ENCODE measurements at places on chromosomes 2 and 18.
A peak's percentile ranks its signal among the peaks of the same experiment; 100 is the strongest.

DNA sequence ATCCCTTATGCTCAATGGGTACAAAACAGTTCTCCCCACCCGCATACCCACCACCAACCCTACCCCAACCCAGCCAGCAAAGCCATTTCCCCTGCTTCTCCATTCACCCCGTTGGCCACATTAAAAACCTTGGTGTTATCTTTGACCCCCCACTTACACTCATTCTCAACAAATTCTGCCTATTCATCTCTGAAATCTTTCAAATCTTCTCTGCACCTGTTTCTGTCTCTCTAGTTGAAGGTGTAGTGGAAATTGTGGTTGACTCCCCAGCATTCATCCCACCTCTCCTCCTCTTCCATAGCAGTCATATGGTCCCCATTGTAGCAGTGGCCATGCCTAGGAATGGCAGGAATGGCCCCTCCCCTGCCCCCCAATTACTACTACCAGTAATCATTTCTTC is 20.5 kb upstream of the TET3 start:
- DNase-seq = no peak

GRCh38 chr2:218856167-218856895 is 3.3 kb upstream of the WNT6 start:
- no peak for DNase-seq

- DNase-seq = no peak
Observed at GRCh38 chr2:47260971-47261370, 105.9 kb upstream of the STPG4 start.

DNA sequence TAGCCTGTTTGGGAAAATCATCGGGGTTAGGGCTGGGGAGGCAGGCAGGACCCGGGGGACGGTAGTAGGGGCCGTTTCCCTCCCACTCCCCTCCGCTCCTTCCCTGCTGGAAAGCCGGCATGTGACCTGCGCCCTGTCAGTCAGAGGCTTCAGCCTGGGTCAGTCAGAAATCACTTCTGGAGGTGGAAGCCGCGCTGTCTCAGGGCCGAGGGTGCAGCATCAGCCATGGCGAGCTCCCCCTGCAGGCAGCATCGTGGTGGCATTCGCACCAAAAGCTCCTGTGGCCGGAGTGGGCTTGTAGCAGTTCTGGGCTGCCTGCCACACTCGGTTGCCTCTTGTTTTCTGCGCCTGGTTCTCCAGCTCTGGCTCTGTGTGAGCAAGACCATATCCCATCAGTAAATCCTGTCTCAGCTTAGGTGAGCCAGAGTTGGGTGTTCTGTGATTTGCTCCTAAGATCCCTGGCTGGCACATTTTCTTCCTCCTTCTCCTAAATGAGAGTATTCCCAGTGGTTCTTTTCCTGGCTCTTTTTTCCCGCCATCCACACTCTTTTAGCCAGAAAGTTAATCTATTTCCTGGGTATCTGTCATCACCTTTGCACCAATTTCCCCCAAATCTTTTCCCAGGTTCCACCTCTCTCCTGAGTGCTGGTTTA is 123.9 kb upstream of the CD302 start:
- DNase-seq = no peak

GRCh38 chr18:21191596-21192307 is 50.3 kb upstream of the GREB1L start:
- DNase-seq = peak; percentile 22

DNA sequence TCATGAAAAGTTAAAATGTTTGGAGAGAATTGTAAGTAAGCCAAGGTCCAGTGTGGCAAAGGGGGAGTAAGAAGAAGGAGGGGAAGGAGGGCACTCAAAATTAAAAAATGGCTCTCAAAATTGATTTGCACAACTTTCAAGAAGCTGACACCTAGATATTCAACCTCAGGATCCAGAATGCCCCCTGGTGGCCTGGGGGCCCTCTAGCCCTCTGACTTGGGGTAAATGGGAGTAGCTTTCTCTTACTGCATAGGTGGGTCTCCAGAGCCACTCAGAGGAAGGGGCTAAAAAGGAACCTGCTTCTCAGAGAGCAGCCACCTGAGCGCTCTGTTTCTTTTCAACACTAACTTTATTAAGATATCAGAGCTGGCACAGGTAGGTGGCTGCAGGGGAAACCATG is 968.5 kb downstream of the BCL11A start:
- DNase-seq = no peak

GRCh38 chr2:213185147-213185822 is 33.9 kb upstream of the IKZF2 start:
- DNase-seq = no peak

- DNase-seq = no peak
Observed at GRCh38 chr18:70827632-70828031, 538.8 kb downstream of the SOCS6 start.

GRCh38 chr18:36733150-36733549 is 95.7 kb downstream of the TPGS2 start:
- no peak for DNase-seq

- no peak for DNase-seq
Observed at GRCh38 chr2:104434318-104434792, 419.6 kb upstream of the POU3F3 start.

DNA sequence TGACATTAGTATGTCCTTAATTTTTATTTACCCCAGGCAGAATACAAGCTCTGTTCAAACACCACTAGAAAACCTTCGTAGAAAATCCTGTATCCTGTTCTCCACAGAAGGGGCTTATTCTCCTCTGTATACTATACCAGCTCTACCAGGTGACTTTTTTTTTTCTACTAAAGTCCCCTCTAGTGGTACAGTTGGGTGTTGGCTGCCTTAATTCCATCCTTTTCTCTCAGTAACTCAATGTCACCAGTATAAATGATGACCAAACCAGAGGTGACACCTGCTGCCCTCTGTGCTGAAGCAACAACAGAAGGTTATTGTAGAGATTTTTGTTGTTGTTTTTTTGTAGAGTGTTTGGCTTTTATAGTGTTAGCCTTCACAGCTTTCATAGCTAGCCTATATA is 1322.0 kb downstream of the LRP1B start:
- no peak for DNase-seq

- no peak for DNase-seq
Observed at GRCh38 chr18:53710080-53710479, 514.4 kb downstream of the MBD2 start.

DNA sequence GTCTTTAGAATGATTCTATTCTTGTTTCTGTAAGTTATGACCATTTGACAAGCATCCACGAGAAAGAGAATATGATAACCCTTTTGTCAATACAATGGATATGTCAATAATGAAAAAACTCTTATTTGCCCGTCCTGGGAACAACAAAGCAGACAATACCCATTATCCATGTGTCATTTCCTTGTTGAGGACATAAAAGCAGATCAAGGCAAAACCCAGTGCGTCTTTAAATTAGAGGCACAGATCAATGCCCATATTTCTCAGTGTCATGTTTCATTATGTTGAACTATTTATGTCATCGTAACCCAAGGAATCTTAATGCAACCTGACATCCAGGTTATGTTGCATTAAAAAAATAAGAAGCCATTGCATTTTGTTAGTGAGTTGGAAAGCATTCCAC is 365.0 kb upstream of the CELF4 start:
- no peak for DNase-seq

DNA sequence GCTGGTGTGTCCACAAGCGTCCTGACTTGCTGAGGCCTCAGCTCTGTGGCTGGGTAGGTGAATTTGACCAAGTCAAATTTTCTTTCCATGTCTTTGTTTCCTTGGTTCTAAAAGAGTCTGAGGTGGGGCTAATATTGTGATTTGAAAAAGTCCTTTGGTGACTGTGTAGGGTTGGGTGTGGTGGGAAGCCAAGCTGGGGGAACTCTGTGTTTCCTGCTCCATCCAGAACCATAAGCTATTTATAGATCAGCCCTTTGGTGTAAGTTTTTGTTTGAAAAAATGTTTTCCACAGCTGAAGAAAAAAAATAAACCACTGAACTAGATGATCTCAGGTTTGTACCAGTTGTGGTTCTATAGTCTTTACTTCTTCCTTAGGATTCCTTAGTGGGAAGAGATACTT is 462.7 kb downstream of the TGIF1 start:
- no peak for DNase-seq

GRCh38 chr2:242063850-242064249 is 194.3 kb downstream of the RTP5 start:
- DNase-seq = no peak

DNA sequence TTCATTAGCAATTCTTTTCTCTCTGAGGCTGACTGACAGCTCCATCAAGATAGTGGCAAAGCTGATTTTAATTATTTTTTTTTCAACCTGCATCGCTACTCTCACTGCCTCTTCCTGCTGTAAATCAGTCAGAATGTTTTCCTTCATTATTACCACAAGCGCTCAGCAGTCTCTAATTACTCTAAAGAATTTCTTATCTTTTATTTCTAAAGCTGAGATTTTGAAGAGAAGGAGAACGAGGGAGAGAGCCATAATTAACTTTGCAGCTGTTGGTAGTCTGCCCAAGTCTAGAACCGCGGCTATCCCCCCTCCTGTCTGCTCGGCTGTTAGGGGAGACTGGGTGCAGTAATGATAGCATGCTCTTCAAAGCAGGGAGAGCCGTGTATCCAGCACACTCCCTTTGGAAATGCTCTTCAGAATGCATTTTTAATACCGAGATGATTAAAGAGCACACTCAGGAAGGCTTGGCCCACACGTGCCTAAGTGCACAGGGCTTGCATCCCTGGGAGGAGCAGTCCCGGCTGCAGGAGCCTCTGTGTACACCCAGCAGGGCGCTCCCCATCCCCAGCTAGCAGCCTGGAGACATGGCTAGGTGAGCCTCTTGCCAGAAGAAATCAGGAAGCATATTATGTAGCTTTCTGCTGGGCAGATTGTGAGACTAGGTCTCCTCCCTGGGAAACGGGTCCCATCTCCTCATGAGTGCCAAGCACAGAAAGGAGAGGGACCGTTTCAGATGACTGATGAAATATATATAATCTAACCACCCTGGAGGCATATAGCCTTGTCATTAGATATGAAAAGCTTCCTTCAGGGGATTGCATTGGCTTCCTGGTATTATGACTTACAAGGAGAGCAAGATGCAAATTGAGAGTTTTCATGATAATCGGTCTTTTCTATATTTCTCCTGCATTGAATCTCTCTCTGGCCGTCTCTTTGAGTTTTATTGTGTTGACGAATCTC is 555.2 kb downstream of the CMPK2 start:
- no peak for DNase-seq

DNA sequence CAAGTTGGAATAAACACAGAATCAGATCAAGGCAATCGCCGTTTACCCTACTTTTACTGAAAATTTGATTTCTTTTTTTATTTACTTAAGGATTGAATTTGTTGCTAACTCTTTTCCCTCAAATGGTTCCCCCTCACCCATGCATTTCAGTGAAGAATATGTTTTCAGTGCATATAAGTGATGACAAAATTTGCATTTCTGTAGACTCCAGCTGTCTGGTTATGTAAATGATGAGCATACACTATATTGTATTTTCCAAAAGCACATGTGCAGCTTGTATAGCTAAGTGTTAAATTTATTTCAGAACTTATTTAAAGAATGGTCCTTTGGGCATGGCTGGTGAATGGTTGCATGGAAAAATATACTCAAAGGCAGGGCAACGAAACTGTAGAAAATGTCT is 437.7 kb downstream of the PTPRM start:
- no peak for DNase-seq

GRCh38 chr2:84844141-84844540 is 36.7 kb downstream of the TRABD2A start:
- DNase-seq = no peak

DNA sequence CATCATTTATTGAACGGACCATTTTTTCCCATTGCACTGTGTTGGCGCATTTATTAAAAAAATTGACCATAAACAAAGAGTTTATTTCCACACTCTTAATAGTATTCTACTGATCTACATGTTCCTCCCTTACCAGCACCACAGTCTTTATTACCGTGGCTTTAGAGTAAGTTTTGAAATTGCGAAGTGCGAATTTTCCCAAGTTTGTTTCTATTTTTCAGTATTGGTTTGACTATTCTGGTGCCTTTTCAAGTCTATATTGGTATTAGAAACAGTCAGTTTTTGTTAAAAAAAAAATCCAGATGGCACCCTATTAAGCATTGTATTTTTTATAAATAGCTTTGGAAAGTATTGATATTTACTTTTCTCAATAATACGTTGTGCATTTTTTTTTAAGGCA is 795.1 kb upstream of the HS6ST1 start:
- DNase-seq = no peak

DNA sequence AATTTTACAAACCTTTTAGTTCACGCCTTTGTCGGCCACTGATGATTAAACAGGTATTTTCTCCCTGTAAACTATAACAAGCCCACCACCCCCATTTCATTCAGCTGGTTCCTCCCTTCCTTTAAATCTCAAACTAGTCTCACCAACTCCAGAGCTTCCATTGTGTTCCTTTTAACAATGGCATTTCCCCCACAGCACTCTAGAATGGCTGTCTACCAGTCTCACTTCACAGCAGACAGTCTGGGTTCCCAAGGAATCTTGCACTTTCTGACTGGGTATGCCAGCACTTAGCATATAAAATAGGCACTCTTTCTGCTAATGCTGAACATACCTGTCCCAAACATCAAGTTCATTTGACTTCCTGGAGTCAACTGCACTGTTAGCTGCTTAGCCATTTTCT is 75.3 kb downstream of the CCDC93 start:
- DNase-seq = no peak

DNA sequence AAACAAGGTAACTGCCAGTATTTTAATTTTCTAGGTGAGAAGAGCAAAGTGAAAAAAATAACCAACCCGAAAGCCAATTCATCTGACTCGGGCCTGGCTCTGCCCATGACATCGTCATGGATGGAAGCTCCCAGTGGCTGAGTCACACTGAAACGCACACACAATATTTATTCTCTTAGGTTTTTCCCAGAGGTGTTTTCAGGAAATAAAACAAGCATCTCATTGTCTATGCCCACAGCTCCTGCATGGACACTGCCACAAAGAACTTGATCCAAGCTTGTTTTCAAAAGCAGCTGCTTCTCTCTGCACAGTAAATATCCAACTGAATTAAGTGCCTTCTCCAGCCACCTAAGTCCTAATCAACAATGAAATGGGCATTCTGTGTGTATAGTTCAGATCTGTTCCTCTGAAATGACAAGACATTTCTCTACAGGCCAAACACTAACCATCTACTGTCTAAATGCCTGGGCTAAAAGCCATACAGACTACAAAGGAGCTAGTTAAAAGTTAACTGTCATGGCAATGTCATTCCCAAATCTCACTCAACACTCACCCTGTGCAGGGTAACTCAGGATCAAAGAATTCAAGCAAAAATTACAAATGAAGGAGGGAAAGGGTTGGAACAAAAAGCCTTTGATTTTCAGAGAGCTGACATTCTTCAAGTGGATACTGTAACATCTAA is 62.9 kb downstream of the RPL31 start:
- DNase-seq = no peak

GRCh38 chr2:2523461-2524347 is 192.6 kb upstream of the MYT1L start:
- DNase-seq = no peak

DNA sequence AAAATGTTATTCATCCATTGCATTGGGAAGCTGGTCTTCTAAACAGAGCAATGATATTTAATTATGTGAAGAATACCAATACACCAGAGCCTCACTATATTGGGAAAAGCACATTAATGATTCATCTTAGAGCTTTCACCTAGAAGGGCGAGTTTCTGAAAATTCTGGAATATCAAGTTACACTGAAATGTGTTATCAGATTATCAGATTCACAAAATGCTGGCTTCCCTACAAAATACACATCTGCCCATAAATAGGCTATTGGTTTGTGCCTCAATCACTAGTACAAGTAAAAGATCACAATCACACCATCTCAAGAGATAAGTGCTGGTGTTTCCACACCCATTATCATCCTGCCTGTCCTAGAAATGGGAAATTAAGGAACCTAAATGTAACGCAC is 200.7 kb downstream of the TMEM163 start:
- DNase-seq = no peak
